Smooth muscle cell of the pulmonary artery (primary cell): ENCODE measurements at places on chromosomes 12 and 14. TPM values are rescaled to one million over a fixed set of nuclear protein-coding genes. Genes with fewer than 3 reads are reported as not detected.

Gene TTC6
- not detected in 2 replicates for total RNA-seq

Gene CBLN3
- total RNA-seq: 3.5 and 4.2 TPM in 2 replicates

Gene ABHD12B
- total RNA-seq: not detected in 2 replicates

Gene TMEM119
- total RNA-seq: 3.9 and 69.5 TPM in 2 replicates

Gene LRTM2
- total RNA-seq: not detected in 2 replicates

Gene OLR1
- 0.33 TPM in 1 of 2 replicates, not detected in the other for total RNA-seq

Gene FOXM1
- 3.5 and 4.5 TPM in 2 replicates for total RNA-seq

Gene TRPV4
- total RNA-seq: 1.3 and 1.4 TPM in 2 replicates

Gene L3HYPDH
- total RNA-seq: 56.6 and 56.8 TPM in 2 replicates

Gene OSBPL8
- total RNA-seq: 111 and 127 TPM in 2 replicates

Gene LBHD2
- total RNA-seq: not detected in 2 replicates

Gene SLC35F4
- not detected in 2 replicates for total RNA-seq

Gene RNASE11
- not detected in 2 replicates for total RNA-seq

Gene ADAMTS20
- total RNA-seq: not detected in 2 replicates

Gene ADSS1
- 13.0 and 16.3 TPM in 2 replicates for total RNA-seq

Gene TAS2R43
- 2.1 TPM in 1 of 2 replicates, not detected in the other for total RNA-seq

Gene EIF5
- total RNA-seq: 134 and 227 TPM in 2 replicates

Gene ANKS1B
- 1.9 and 6.1 TPM in 2 replicates for total RNA-seq

Gene RERGL
- 0.65 TPM in 1 of 2 replicates, not detected in the other for total RNA-seq

Gene TAS2R31
- 3.7 and 6.7 TPM in 2 replicates for total RNA-seq

Gene RAB15
- 3.8 and 5.2 TPM in 2 replicates for total RNA-seq

Gene RNASE2
- not detected in 2 replicates for total RNA-seq

Gene WNT1
- not detected in 2 replicates for total RNA-seq

Gene VRK1
- 10.5 and 13.5 TPM in 2 replicates for total RNA-seq

Gene INSM2
- total RNA-seq: not detected in 2 replicates

Gene LRRK2
- 5.1 and 12.3 TPM in 2 replicates for total RNA-seq

Gene C12orf50
- not detected in 2 replicates for total RNA-seq

Gene AEBP2
- 31.7 and 33.2 TPM in 2 replicates for total RNA-seq

Gene PPP1R3E
- 3.9 and 5.0 TPM in 2 replicates for total RNA-seq

Gene VDR
- total RNA-seq: 13.0 and 13.6 TPM in 2 replicates

Gene TAS2R20
- 3.8 and 7.2 TPM in 2 replicates for total RNA-seq

Gene TPPP2
- not detected in 2 replicates for total RNA-seq

Gene MIP
- 0.13 TPM in 1 of 2 replicates, not detected in the other for total RNA-seq

Gene ATF7IP
- total RNA-seq: 19.1 and 27.2 TPM in 2 replicates
